ENCODE measurements at places on chromosomes 12 and 14.

GRCh38 chr14:89899291-89899690, 55.2 kb downstream of the EFCAB11 start:
- no peak overlapping the region for H3K27ac ChIP-seq
- DNase-seq: peak; percentile 25
- H3K4me1 ChIP-seq: no peaks in the 10 kb centered on the region
- no peaks in the 10 kb centered on the region for H3K27me3 ChIP-seq

GRCh38 chr12:53287741-53288216, 7.6 kb upstream of the PFDN5 start:
- H3K27ac ChIP-seq: no peak overlapping the region
- peaks cover 31% of the 10 kb centered on the region for H3K36me3 ChIP-seq
- peak; percentile 73 for DNase-seq
- no peaks in the 10 kb centered on the region for H3K27me3 ChIP-seq
- H3K4me1 ChIP-seq: peaks cover 6% of the 10 kb centered on the region
- no peak overlapping the region for H3K4me3 ChIP-seq

DNA sequence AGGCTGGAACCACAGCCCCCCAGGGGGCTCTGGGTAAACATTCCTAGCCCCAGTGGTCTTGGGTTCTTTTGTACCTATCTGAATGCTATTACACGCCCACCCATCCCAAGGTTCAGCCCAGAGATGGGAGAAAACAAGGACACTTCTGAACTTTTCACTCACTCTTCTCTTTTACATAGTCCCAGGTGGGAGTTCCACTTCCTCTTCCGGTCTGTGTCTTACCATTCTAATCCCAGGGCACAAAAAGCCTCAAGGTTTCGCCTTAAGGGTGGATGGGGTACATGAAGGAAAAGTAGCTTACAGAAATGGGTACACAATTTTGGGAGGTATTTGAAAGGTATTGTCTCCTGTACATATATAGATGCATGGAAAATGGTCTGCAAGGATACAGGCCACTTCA, 79.0 kb downstream of the TMEM30B start:
- no peaks in the 10 kb centered on the region for H3K36me3 ChIP-seq
- H3K4me1 ChIP-seq: peaks cover 1% of the 10 kb centered on the region
- DNase-seq: no peak
- no peaks in the 10 kb centered on the region for H3K27me3 ChIP-seq

DNA sequence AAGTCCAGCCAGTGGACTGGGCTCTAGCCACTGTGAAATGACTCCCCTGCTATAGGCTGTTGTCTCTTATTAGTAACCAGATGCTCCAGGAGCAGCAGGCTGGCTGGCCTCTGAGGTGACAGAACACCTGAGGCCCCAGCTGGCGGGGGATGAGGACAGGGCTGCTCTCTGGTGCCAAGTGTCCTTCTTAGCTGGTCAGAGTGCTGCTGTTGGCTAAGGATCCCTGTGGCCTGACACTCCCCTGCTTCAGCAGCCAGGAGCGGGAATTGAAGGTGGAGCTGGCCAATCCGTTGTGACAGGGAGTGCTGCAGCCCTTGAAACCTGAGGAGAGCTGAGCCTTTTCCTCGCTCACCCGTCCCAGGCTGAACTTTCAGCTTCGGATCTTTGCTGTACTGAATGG, 30.7 kb downstream of the TMEM229B start:
- no peaks in the 10 kb centered on the region for H3K4me1 ChIP-seq
- H3K27me3 ChIP-seq: peaks cover 44% of the 10 kb centered on the region
- no peak for DNase-seq
- no peak overlapping the region for H3K4me3 ChIP-seq

- no peaks in the 10 kb centered on the region for H3K27me3 ChIP-seq
- no peak overlapping the region for H3K27ac ChIP-seq
Measured at GRCh38 chr12:49750027-49750995, 9.0 kb downstream of the TMBIM6 start.

GRCh38 chr12:21546716-21547115, 20.6 kb downstream of the SPX start:
- no peaks in the 10 kb centered on the region for H3K27me3 ChIP-seq
- no peaks in the 10 kb centered on the region for H3K36me3 ChIP-seq
- H3K4me1 ChIP-seq: no peaks in the 10 kb centered on the region

- peak overlapping the region; percentile 90 for H3K27ac ChIP-seq
- no peak overlapping the region for H3K4me3 ChIP-seq
- H3K4me1 ChIP-seq: peaks cover 23% of the 10 kb centered on the region
Measured at GRCh38 chr14:61146899-61147298, 134.2 kb downstream of the TMEM30B start.

DNA sequence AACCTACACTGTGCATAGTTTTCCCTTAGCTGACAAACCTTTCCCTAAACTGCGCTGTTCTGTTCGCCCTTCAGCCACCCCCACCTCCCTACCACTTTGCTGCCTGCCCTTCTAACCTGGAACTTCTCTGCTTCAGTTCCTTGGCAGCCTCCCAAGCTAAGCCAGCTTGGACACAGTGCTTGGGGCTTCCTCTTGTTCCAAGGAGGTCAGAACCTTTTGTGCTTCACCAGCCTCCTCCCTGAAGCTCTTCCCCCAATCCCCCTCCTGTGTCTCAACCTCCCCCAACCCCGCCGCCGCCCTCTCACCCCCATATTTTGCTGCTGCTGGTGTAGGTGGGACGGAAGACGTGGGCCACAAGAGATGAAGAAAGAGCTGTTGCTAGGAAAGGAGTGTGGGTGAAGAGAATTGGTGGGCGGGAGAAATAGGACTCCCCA, 8.1 kb upstream of the RIC8B start:
- no peak overlapping the region for H3K4me3 ChIP-seq
- H3K27me3 ChIP-seq: no peaks in the 10 kb centered on the region
- no peaks in the 10 kb centered on the region for H3K36me3 ChIP-seq
- peak; percentile 22 for DNase-seq
- no peak overlapping the region for H3K27ac ChIP-seq

- DNase-seq: no peak
- H3K27ac ChIP-seq: no peak overlapping the region
- H3K4me3 ChIP-seq: no peak overlapping the region
Measured at GRCh38 chr12:105342464-105342863, 12.0 kb downstream of the C12orf75 start.

DNA sequence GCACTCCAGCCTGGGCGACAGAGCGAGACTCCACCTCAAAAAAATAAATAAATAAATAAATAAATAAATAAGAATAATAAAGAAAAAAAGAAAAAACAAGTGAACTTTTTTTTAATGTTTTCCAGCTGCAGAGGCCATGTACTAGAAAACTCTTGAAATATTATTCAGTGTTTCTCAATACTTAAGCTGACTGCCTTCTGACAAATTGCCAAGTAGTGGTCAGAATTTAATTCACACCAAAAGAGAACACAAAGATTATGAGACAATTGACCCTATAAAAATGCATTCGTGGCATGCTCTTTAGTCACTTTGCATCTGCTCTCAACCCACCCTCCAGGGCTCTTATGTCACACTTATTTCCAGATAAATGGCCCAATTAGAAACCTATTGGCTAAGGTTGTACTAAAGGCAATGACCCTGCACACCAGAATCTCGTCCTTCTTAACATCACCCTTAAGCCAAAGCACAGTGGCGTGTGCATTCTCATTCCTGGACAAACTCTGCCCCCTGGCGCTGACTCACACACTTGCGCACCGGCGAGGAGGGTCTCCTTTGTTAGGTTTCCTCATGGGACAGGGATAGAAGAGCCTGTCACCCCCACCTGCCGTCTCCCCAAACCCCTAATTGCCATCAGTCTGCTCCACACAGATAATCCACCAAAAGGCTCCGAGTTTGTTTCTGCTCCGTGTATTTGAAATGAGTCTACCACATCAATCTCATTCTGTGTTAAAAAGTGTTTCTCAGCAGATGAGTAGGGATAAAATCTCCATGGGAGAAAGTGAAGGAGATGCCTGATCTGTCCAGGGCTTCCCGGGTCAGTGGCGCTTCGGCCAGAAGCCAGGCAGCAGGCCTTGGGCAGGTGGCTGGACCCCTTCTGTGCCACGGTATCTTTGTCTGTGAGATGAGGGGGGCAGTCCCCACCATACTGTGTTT, 73.1 kb upstream of the CEP83 start:
- H3K4me1 ChIP-seq: no peaks in the 10 kb centered on the region
- peaks cover 38% of the 10 kb centered on the region for H3K27me3 ChIP-seq
- peak; percentile 63 for DNase-seq
- no peak overlapping the region for H3K27ac ChIP-seq

- H3K36me3 ChIP-seq: no peaks in the 10 kb centered on the region
- H3K4me1 ChIP-seq: peaks cover 7% of the 10 kb centered on the region
- H3K4me3 ChIP-seq: no peak overlapping the region
- no peak overlapping the region for H3K27ac ChIP-seq
- H3K27me3 ChIP-seq: peaks cover 89% of the 10 kb centered on the region
Measured at GRCh38 chr12:113479216-113479589, 7.5 kb upstream of the LHX5 start.

GRCh38 chr12:47935184-47935583, 28.2 kb upstream of the TMEM106C start:
- no peak overlapping the region for H3K27ac ChIP-seq
- peaks cover 4% of the 10 kb centered on the region for H3K4me1 ChIP-seq

DNA sequence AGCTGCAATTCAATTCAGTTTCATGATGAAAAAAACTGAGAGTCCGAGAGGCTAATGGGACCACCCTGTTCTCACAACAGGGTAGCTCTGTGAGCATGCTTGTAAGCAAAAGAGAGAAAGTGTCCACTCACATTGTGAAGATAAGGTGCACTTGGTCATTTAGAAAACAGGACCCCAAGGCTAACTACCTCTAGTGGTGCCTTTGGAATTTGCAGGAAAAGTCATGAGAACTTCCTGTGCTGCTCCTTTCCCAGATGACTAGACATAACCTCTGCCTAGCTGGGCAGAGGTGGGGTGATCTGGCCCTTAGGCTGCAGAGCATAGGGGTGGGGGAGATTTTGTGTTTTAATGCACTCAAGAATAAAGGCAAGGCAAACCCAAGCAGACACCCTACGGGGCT, 118.9 kb downstream of the STAB2 start:
- no peaks in the 10 kb centered on the region for H3K4me1 ChIP-seq
- H3K4me3 ChIP-seq: no peak overlapping the region
- peaks cover 7% of the 10 kb centered on the region for H3K27me3 ChIP-seq
- no peak overlapping the region for H3K27ac ChIP-seq
- no peaks in the 10 kb centered on the region for H3K36me3 ChIP-seq
- no peak for DNase-seq

DNA sequence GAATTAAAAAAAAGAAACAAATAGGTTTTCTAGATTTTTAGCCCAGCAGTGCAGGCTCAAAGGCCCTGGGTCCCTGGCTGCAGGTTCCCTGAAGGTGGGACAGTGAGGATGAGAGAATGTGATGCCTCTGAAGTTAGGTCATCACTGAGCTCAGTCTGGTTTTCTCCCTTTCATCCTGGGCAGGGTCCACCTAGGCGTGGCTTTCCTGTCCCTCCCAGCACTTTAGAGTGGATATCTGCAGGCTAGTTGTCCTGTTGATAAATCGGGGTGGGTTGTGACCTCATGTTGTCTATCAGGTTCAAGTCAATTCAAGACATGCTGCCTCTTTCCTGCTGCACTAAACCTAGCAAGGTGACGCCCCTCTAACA, 60.9 kb downstream of the MAP1LC3B2 start:
- H3K4me1 ChIP-seq: peaks cover 4% of the 10 kb centered on the region
- no peaks in the 10 kb centered on the region for H3K36me3 ChIP-seq
- no peak overlapping the region for H3K27ac ChIP-seq
- no peak for DNase-seq
- no peak overlapping the region for H3K4me3 ChIP-seq
- peaks cover 42% of the 10 kb centered on the region for H3K27me3 ChIP-seq

DNA sequence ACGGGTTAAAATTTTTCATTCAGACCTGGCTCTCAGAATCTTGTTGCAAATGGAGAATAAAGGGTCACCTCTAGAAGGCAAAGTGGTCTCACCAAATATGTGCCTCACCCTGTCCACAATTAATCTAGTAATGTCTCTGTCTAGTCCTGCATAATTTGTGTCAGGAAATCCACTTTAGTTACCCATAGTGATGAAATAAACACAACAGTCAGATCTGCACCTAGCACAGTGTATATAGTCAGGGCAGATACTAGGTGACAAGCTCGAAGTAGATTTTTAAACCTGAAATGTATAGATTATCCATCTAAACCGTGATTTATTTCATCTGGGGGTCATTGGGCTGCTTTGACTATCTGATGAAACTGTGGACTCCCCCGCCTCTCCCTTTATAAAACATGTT, 15.9 kb upstream of the FLVCR2 start:
- peaks cover 12% of the 10 kb centered on the region for H3K27me3 ChIP-seq
- no peak for DNase-seq
- H3K4me1 ChIP-seq: no peaks in the 10 kb centered on the region
- no peak overlapping the region for H3K27ac ChIP-seq

- no peaks in the 10 kb centered on the region for H3K36me3 ChIP-seq
- no peak overlapping the region for H3K4me3 ChIP-seq
- H3K27me3 ChIP-seq: no peaks in the 10 kb centered on the region
- no peak for DNase-seq
- H3K27ac ChIP-seq: no peak overlapping the region
- H3K4me1 ChIP-seq: no peaks in the 10 kb centered on the region
Measured at GRCh38 chr12:105278043-105278697, 42.2 kb upstream of the APPL2 start.

GRCh38 chr12:69922999-69923398, 98.0 kb downstream of the MYRFL start:
- no peak overlapping the region for H3K27ac ChIP-seq
- no peaks in the 10 kb centered on the region for H3K4me1 ChIP-seq
- DNase-seq: no peak
- H3K36me3 ChIP-seq: no peaks in the 10 kb centered on the region

GRCh38 chr12:69471076-69471430, 865 bp downstream of the FRS2 start:
- peak overlapping the region; percentile 57 for H3K27ac ChIP-seq
- H3K4me3 ChIP-seq: peak overlapping the region; percentile 100
- no peaks in the 10 kb centered on the region for H3K36me3 ChIP-seq
- DNase-seq: no peak
- peaks cover 6% of the 10 kb centered on the region for H3K4me1 ChIP-seq
- no peaks in the 10 kb centered on the region for H3K27me3 ChIP-seq

GRCh38 chr12:63882844-63883243, 38.3 kb downstream of the SRGAP1 start:
- no peak for DNase-seq
- peaks cover 5% of the 10 kb centered on the region for H3K4me1 ChIP-seq

- peaks cover 3% of the 10 kb centered on the region for H3K4me1 ChIP-seq
- H3K27ac ChIP-seq: no peak overlapping the region
- H3K27me3 ChIP-seq: no peaks in the 10 kb centered on the region
- no peaks in the 10 kb centered on the region for H3K36me3 ChIP-seq
- H3K4me3 ChIP-seq: no peak overlapping the region
- no peak for DNase-seq
Measured at GRCh38 chr12:87933991-87934390, 95.2 kb downstream of the C12orf50 start.

GRCh38 chr14:68734231-68734732, 58.6 kb downstream of the ZFP36L1 start:
- peak; percentile 50 for DNase-seq
- no peak overlapping the region for H3K4me3 ChIP-seq
- no peaks in the 10 kb centered on the region for H3K36me3 ChIP-seq
- H3K27me3 ChIP-seq: no peaks in the 10 kb centered on the region
- peaks cover 6% of the 10 kb centered on the region for H3K4me1 ChIP-seq
